ENCODE measurements at places on chromosomes 13 and 19. TPM values are rescaled to one million over a fixed set of nuclear protein-coding genes. Genes with fewer than 3 reads are reported as not detected.

DNA sequence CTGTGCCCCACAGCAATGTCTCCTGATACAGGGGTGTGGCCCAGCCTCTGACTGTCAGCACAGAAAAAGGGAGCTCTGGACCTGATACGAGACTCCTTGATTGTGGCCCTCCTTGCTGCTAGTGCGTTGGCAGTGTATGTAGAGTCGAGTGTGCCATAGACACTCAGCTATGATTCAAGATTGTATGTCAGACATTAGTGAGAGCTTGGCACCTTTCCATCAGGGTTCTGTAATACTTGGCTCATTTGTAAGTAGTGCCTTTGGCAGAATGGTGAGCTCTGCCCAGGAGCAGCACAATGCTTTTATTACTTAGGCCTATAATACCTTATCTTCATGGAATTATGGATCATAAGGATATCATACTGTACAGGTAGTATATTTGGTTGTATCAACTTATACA lies 83.4 kb downstream of the ATP8A2 start:
- no peaks in the 10 kb centered on the region for H3K4me1 ChIP-seq
- no peaks in the 10 kb centered on the region for H3K27me3 ChIP-seq
- no peak for DNase-seq
- no peak overlapping the region for H3K4me3 ChIP-seq

- peak overlapping the region; percentile 96 for H3K4me3 ChIP-seq
- no peaks in the 10 kb centered on the region for H3K27me3 ChIP-seq
- peaks cover 3% of the 10 kb centered on the region for H3K4me1 ChIP-seq
Measured at GRCh38 chr13:50124536-50125303, 109.5 kb downstream of the KCNRG start.

GRCh38 chr19:33414667-33415605 lies 41.4 kb downstream of the CEBPG start:
- no peaks in the 10 kb centered on the region for H3K36me3 ChIP-seq
- no peak for DNase-seq
- no peaks in the 10 kb centered on the region for H3K27me3 ChIP-seq
- no peak overlapping the region for H3K4me3 ChIP-seq
- H3K27ac ChIP-seq, result no peak overlapping the region

The PSG11 gene
- not detected for total RNA-seq

The CD79A gene
- total RNA-seq, result under 0.01 TPM
